ENCODE measurements at places on chromosomes 3 and 15.

DNA sequence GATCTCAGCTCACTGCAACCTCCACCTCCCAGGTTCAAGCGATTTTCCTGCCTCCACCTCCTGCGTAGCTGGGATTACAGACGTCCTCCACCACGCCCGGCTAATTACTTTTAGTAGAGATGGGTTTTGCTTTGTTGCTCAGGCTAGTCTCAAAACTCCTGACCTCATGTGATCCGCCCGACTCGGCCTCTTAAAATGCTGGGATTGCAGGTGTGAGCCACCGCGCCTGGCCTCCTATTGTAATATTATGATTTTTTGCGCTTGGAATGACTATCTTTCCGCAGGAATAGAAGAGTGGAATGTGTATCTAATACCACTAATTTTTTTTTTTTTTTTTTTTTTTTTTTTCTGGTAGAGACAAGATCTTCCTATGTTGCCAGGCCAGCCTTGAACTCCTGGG, 1.8 kb downstream of the ARL8B start:
- no peak for DNase-seq

DNA sequence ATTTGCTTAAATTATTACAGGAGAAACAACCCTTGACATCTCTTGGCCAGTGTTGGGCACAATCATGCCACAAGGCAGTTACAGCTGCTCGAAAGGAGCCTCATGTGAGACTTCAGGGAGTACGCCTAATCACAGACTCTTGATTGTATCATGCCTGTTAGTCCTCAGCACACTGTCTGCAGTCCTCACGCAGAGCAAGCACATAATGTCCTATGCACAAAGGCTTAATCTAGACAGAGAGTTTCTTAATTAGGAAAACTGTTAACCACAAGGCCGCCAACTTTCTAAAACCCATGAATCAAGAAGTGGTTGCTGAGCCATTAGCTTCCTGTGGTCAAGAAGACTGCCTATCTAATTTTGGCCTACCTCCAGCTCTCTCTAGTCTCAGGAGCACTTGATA, 172.0 kb downstream of the UNC13C start:
- DNase-seq = no peak

DNA sequence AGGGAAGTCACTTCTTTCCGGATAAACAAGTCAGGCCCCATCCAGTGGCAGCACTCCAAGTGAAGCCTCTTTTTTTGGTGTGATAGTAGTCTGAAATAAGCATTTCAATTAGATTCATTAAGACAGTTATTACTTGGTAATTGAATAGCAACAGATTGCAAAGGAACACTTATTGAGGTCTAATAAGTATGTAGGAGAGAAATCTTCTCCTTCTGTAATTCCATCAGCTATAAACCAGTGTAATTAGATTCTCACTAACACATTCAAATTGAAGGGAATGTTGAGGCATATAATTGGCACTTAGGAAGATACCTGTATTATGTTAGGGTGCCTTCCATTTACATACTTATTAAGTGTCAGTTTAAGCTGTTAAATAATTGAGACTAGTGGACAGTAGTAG, 73.9 kb downstream of the SEMA6D start:
- DNase-seq = no peak

GRCh38 chr3:46586738-46587246, 20.7 kb upstream of the LRRC2 start:
- no peak for DNase-seq

DNA sequence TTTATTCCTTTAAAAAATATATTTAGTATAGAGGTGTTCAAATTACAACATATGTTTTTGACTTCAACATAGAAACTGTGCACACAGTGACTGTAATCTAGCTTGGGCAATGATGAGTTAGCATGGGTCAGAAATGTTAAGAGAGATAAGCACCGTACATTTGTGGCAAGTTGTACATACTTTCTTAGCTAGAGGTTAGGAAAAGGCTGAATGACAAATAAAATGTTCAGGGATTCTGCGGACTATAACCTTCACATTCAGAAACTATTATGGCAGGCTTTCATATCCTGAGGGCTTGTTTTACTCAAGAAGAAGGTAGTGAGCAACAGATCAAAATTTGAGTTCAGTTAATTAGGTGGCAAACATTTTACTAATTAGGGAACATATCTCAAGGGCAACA, 379.7 kb upstream of the EPHA6 start:
- no peak for DNase-seq

DNA sequence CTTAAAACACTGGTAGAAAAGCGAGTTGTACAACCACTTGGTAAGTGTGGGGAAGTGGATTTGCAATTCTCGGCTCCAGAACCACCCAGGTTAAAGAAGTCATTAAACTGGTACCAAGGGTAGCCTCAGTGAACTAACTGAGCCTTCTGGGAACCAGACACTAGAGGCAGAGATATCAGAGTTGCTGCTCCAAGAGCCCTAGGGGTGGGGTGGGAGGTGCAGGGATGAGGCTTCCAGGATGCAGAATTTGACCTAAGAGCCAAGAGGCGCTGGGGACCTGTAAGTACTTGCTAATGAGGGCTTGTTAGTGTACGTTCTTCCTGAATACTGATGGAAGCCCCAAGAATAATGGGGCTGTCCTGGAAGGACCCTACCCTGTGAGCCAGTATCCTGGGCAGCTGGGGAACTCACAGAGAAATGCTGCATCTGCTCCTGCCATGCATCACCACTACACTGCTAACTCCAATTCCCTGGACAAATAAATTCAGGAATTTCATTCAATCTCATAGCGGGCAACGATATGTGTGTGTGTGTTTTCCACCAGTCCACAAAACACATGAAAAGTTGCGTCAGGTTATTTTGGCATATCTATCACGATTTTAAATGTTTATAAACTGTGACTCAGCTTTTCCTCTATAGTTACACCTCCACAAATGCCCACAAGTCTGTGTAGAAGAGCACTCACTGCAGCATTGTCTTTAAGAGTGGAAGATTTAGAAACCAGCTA, 23.8 kb downstream of the STIMATE start:
- no peak for DNase-seq

GRCh38 chr3:88002448-88002847, 56.4 kb downstream of the CGGBP1 start:
- no peak for DNase-seq

- no peak for DNase-seq
These were observed 108.3 kb upstream of the GADL1 start for GRCh38 chr3:31002730-31003129.

DNA sequence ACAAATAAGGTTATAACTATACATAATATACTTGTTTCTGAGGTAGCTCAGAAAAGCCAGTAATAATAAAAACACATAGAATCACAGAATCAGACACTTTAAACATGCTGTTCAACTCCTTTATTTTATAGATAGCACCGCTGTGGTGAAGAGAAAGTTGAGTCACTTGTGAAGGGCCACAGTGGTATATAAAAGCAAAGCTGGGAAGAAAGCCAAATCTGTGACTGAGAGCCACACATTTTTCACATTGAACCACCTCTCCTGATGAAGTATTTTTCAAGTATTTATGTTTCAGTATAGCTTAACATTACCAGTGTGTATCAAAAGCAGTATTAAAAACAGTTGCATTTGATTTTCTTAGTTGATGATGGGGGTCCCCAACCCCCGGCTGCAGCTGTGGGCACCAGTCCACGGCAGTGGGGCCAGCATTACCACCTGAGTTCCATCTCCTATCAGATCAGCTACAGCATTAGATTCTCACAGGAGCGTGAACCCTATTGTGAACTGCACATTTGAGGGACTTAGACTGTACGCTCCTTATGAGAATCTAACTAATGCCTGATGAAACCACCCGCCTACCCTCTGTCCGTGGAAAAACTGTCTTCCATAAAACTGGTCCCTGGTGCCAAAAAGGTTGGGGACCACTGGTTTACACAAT, 46.2 kb downstream of the TBL1XR1 start:
- no peak for DNase-seq

DNA sequence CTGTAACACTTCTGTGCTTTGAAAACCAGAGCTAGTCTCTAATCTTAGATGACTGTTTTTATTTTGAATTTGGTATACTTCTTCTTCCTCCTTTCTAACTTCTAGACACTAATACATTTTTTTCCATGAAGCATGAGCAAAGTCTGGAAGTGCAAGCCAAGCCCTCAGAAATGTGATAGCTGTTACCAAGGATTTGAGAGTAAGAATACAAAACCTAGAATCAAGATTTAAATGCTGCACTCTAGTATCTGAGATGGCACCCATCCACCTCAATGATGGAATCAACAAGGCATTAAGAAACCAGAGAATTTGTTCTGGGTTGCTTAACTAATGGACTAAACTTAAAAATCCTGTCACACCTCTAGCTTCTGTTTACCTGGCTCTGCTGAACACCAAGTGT, 9.2 kb downstream of the FEZF2 start:
- no peak for DNase-seq

- no peak for DNase-seq
These were observed 17.4 kb downstream of the H1-8 start for GRCh38 chr3:129560269-129560787.

DNA sequence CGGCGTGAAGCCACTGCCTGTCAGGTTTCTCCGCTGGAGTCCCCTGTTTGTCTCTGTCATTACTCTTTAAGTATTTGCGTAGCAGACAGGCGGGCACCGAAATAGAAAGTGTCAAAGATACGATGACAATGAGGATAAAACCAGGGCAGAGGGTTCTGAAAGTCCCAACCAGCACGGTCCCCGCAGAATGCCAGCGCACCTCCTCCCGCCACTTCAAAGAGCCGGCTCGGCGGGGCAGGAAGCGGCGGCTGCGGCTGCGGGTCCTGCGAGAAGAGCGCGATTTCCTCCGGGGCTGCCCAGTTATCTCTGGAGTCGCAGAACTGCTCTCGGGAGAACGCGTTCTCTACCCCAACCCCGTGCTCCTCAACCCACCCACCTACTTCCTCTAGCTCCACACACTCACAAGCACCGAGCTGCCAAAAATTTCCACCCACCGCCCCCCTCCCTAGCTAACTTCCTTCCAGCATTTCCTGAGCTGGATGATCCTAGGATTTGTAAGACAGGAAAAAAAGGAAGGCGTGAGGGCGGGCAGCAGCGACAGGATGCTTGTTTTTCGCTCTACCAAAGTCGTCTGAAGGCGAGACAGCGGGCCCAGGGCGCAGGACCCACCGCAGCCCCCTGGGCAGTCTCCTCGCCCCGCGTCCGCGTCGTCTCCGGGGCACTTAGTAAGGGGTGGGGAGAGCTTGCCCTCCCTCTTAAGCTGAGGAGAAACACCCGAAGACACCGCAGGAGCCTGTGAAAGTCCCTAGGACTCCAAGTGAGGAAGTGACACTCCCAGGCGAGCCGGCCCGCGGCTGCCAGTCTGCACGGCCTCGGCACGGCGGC, at the start of gene ARHGAP31:
ARHGAP31 (plus strand) TSS at position 513 of the 825 bp plus-strand sequence. CDS start 522 bp downstream, outside the sequence.
- peak; percentile 89 for DNase-seq

DNA sequence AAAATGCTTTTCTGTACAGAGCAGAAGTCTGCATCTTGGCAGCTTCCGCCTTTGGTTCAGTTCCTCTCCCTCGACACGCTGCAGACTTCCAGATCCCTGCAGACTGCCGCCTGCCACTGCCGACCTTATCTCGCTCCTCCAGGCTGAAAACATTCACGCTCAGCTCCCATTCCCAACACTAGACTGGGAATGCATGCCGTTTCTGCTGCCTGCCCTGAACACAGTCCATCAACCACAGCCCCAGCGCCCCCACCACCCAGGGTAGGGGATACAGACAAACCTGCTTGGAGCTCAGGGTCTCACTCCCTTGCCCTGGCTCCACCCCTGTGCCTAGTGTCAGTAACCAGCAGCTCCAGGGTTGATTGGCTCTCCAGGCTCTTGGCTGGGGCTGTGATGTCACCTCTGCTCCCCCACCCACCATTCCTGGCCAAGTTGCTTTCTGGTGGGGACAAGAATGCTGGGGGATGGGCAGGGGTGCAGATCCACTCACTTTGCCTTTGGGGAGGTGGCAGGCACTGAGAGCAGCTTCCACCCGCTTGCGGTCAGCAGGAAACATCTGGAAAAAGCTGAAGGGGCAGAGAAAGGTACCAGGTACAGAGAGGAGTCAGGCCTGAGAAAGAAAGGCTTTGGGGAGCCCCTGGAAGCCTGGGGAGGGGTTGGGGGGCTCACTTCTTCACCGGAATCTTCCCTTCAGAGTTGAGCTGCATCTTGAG, 6.1 kb downstream of the PLCB2 start:
- no peak for DNase-seq

DNA sequence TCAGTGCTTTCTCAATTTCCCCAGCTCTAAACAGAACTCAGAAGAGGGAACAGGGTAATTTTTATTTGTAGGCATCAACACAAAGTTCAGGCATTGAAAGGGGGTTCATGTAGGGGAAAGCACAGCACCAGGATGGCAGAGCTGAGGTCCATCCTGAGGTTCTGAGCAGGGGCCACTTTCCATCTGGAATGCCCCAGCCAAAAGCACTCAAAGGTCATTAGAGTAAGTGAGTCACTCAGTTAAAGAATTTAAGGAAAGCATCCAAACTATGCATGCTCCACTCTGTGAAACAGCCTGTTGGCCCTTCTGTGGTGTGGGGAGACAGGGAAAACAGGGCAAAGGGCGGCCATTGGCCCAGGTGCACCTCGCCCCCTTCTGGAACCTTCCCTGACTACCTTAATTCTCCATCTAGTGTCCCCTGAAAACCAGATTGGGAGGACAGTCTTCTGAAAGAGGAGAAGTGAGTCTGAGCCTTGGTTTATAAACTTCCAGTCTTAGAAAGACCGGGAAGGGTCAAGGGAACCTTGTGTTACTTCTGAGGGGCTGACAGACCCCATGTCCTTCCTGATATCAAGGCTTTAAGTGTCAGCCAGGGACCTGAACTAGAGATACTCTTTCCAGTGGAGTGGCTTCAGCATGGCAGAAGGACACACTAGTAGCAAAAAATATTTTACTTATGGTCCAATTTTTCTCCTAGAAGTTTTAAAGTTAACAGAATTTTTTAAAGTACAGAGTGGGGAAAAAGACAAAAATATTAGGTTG, 133.3 kb downstream of the MYLK start:
- DNase-seq = no peak

- DNase-seq = no peak
These were observed 687.0 kb downstream of the VGLL3 start for GRCh38 chr3:86303935-86304334.

- no peak for DNase-seq
These were observed 171.2 kb downstream of the APBA2 start for GRCh38 chr15:29056839-29057450.

- DNase-seq = no peak
These were observed 252.8 kb downstream of the ZIC1 start for GRCh38 chr3:147661916-147662315.

- no peak for DNase-seq
These were observed 242.5 kb downstream of the FAM43A start for GRCh38 chr3:194928227-194928626.

- no peak for DNase-seq
These were observed 102.0 kb downstream of the LMLN start for GRCh38 chr3:198062068-198062465.
